ENCODE measurements at places on chromosomes 5 and 9.

- DNase-seq: peak; percentile 67
Measured at GRCh38 chr5:127757576-127757975, 54.4 kb downstream of the CCDC192 start.

DNA sequence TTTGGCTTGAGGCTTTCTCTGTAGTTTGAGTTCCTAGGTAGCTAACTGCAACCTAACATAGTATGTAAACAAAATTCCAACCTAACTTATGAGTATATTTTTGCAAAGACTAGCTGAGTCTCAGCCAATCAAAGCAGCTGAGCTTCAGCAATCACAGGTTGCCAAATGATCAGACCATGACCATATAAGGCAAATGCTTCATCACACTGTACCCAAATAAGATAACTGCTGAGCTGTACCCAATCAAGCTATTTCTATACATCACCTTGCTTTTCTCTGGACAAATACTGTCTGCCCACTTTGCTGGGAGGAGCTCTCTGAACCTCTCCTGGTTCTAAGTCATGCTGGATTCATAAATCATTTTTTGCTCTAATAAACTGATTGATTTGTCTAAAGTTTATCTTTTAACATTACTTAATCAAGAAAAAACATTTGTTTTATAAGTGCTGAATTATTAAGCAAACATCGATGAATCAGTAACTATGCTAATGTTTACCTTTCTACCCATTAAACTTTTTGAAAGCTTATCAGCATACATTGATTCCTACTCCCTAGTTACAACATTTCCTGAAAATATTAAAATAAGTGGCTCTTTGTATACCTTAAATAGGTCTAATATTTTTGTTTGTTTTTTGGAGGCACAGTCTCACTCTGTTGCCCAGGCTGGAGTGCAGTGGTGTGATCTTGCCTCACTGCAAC is 129.7 kb upstream of the PCA3 start:
- peak; percentile 22 for DNase-seq

DNA sequence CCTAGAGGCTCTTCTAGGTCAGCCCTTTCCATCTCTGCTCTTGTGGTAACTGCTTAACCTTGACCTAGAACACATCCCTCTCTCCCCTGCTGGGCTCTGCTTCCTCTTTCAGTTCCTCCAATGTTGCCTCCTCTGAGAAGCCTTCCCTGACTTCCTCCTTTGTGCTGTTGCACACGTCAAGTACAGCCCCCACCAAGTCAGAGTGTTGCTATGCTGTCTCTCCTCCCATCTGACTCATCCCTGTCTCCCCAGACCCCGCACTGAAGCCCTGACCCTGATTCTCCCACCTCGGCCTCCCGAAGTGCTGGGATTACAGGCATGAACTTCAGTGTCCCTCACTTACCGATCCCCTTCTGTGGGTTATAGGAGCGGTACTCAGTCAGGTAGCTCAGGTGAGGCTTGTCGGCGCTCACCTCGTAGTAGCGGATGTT is 10.4 kb upstream of the TRIM14 start:
- no peak for DNase-seq

GRCh38 chr9:76932757-76933156 is 26.8 kb upstream of the PRUNE2 start:
- no peak for DNase-seq

DNA sequence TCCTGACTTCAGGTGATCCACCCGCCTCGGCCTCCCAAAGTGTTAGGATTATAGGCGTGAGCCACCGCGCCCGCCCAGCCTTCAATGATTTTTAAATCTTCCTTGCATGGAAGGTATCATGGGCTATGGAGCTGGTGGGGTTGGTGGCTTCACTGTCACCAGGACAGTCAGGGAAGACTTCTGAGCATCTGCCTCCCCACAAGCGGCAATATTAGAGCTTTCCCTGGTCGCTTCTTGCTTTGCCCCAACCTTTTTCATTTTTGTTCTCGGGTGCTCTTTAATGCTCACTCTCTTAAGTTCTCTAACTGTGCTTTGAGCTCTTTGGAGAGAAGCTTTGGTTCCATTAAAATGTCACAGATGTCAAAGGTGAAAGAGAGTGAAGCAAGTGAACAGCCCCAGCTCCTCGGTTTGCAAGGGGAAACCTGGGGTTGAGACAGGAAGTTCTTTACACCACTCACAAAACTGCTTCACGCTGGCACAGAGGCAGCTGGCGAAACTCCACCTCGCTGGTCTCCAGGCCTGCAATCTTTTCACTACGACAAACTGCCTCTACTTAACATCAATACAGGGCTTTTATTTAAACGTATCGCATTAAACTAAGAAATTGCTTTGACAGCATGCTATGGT is 142.5 kb upstream of the RETREG1 start:
- DNase-seq: no peak

DNA sequence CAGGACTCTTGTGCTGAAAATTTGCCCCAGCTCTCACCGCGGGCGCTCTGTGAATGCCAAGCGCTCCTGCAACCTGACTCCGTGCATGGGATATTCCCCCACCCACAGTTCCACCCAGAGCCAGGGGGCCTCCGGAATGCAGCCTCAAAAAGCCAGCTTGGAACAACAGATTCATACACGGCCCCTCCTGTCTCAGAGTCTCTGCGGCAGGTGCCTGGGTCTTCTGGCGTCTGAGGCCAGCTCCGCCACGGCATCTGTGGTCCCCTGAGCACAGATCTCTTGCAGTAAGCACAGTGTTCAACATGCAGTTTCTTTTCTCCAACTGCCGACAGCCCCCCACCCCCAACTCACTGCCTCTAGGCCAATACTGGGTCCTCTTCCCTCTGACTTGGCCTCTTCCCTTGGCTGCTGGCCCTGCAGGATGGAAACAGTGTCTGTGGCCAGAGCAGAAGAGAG is 355.7 kb upstream of the IRX2 start:
- no peak for DNase-seq

- no peak for DNase-seq
Measured at GRCh38 chr5:173642895-173643481, 26.5 kb upstream of the BOD1 start.

- no peak for DNase-seq
Measured at GRCh38 chr9:133750982-133751649, 13.0 kb upstream of the SARDH start.

GRCh38 chr5:32270946-32271345 is 41.8 kb downstream of the MTMR12 start:
- no peak for DNase-seq

DNA sequence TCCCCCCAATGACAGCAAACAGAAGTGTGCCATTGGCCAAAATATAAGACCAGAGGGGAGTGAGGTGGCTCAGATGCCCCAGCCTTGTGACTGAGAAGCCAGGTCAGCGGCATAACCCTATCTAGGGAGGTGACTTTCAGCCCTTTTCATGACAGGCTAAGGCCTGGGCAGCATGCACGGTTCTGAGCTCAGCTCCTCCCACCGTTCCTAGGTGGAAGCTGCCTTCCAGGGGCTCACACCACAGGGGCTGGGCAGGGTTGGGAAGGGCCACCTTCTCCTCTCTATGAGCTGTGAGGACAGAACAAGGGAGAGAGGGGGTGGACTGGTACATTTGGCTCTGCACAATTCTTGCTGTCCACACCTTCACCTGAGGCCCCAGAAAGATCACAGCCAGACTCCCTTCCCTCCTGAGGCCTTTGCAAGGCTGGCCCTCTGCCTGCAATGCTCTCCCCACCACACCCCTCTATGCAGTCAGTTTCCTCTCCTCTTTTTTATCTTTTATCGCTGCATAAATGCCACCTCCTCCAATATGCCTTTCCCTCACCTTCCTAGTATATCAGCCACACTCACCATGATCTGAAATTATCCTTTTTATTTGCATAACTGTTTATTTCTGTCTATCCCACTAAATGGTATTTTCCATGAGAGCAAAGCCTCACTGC is 5.1 kb upstream of the EGR1 start:
- DNase-seq: no peak

DNA sequence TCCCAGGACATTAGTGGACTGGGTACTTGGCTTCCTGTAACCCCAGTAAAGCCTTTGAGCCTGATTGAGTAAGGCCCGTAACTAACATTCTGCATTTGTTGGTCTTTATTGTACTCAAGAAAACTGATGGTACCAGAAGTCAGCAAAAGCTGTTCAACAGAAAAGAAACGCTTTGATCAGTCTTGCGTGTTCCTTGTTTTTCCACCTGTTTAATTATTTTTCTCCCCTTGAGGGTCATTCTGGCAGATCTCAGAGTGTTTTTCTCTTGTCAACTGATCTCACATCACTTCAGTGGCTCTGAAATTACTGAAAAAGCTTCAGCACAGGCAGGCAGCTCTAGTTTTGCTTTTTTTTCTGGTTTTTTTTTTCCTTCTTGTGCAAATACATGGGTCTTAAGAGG is 6.1 kb upstream of the TMEM268 start:
- DNase-seq: no peak

DNA sequence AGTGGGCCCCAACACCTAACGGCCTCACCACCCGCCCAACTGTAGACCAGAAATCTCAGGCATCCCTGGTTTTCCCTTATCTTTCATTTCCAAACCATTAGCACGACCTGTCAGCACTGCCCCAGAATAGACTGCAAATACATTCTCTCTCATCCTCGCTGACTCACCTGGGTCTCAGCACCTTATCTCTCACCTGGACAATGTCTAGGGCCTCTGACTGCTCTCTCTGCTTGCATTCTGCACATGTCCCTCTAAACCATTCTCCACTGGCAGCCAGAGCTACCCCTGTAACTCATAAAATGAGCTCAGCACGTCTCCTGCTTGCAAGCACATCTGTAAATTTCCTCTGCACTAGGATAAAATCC is 12.7 kb downstream of the CKMT2 start:
- DNase-seq: no peak

- no peak for DNase-seq
Measured at GRCh38 chr5:25713259-25713658, 1068.5 kb upstream of the CDH10 start.

DNA sequence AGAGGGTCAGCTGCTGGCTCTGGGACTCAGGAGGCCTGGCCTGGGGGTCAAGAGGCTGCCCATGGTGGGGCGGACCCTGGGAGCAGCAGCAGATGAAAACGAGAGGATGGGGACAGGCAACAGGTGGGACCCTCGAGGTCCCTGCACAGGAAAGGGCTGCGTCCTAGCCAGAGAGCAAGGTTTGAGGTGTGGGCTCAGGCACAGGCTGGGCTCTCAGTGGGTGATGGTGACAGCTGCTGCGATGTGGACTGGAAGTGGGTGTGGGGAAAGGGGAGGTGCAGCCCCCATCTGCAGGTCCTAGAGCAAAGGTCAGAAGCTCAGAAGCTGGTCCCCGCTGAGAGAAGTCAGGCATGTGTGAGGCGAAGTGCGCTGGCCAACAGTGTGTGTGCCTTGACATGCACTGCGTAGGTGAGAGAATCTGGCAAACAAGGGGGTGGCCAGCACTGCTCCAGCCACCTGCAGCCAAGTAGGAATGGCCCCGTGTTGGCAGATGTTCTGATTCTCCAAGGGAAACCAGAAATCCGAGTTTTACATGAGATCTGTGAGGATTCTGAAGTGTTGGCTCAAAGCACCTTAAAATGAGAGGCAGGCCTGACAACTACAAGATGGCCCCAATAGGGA is 85.7 kb downstream of the COL23A1 start:
- DNase-seq: no peak

- no peak for DNase-seq
Measured at GRCh38 chr5:164191240-164191639, 685.8 kb downstream of the MAT2B start.

DNA sequence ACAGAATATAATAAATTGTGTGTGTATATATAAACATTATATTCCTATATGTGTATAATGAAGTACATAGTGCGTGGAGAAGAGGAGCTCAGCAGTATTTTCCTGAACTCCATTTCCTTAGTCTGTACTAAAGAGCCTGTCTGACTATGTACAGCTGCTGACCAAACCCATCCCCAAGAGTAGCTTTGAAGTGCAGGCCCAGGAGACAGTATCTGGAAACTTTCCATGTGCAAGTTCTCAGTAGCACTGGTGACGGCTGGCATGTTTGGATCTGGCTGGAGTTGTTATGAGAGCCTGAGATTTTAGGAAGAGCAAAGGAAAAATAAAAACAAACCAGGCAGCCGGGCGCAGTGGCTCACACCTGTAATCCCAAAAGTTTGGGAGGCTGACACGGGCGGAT is 244.2 kb downstream of the RFK start:
- DNase-seq: no peak

DNA sequence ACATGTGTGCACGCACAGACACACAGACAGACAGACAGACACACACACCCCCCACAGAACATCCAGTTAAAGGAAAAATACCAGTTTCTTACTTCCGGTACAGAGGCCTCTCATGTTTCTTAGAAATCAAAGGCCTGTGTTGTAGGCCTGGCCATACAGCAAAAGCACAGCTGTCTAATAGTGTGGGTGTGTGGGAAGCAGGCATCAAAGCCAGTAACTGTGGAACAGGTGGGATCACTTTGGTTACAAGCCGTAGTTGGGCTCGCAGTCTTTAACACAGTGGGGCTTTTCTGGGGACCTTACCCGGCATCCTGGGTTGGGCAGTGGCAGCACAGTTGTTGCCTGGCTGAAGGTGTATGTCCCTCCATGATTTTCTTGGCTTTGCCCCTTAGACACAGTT is 55.2 kb downstream of the FBXL7 start:
- no peak for DNase-seq

GRCh38 chr5:156971848-156972525 is 9.0 kb upstream of the TIMD4 start:
- DNase-seq: no peak

DNA sequence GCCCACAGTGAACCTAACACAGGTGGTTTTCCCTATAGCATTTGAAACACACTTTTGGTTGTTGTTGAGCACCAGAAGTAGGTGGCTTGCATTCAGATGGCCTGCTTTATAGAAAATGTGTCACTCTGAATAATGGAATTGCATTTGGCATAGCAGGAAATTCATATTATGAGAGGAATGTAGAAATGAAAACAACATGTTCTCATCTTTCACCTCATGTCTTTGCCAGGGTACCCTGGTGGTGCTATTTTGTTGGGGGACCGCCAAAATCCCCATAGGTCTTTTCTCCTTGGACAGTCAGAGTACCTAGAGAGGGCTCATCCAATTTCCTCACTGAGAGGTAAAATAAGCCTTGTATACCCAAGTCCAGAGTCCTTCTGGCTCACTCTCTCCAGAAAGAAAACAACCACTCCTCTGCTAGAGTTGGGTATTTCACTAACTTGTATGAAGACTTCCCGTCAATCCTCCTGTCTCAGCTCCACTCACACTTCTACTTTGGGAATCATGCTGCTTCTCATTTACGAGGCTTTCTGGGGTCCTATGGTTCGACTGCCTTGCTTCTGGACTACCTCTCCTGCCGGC is 67.4 kb downstream of the MRPS27 start:
- peak; percentile 19 for DNase-seq

- DNase-seq: no peak
Measured at GRCh38 chr5:50733741-50734140, 67.3 kb downstream of the PARP8 start.

GRCh38 chr5:143142596-143143435 is 260.7 kb downstream of the NR3C1 start:
- no peak for DNase-seq

All from HFFc6 (cell line).